ENCODE measurements at places on chromosomes 13 and 19.

- no peak for DNase-seq
Measured at GRCh38 chr19:46201454-46202310, 27.9 kb upstream of the IGFL1 start.

DNA sequence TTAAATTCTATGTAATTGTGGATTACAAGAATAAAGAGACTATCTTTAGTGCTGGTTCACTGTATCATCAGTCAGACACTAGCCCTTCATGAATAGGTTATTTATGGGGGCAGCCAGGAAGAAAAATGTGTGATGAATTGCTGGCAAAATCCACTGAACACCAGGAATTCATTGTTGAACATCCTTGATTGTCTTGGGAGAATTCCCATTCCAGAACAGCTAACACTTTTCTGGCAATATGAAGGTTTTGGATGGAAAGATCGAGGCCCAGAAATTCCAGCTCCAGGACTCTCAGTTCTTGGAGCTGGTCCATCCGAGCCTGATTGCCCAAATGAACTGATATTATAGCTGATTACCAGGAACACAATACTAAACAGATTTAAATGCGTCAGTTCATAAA lies 11.5 kb upstream of the SPART start:
- no peak for DNase-seq

- DNase-seq = peak; percentile 67
Measured at GRCh38 chr19:13163609-13164342, 13.6 kb downstream of the IER2 start.

DNA sequence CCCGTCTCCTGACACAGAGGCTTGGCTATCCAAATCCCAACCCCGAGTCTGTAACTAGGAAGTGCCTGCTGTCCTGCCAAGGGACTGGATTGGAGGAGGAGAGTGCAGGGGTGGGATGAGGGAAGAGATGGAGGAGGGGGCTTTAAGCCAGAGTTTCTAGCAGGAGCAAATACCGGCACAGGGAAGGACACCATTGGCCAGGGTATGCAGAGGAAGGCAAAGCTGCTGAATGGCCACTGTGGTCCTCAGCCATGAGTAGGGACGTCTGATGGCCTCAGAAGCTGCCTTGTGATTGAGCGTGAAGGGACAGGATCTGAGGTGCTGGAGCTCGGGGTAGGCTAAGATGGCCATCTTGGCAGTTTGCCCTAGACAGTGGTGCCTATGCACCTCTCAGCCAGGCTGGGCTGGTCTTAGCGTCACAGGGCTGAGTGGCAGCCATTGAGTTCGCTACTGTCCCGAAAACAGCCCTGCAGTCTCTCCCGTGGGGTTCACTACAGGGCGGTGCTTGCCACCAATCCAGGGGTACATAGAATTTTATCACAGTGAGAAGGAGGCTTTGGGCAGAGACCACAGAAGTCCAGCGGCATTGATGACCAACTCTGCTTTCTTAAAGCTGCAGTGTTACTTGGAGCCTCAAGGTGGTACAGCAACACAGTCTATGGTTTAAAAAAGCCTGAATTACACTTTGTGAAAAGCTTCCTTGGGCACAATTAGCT lies 61.8 kb downstream of the AKAP11 start:
- DNase-seq = no peak

DNA sequence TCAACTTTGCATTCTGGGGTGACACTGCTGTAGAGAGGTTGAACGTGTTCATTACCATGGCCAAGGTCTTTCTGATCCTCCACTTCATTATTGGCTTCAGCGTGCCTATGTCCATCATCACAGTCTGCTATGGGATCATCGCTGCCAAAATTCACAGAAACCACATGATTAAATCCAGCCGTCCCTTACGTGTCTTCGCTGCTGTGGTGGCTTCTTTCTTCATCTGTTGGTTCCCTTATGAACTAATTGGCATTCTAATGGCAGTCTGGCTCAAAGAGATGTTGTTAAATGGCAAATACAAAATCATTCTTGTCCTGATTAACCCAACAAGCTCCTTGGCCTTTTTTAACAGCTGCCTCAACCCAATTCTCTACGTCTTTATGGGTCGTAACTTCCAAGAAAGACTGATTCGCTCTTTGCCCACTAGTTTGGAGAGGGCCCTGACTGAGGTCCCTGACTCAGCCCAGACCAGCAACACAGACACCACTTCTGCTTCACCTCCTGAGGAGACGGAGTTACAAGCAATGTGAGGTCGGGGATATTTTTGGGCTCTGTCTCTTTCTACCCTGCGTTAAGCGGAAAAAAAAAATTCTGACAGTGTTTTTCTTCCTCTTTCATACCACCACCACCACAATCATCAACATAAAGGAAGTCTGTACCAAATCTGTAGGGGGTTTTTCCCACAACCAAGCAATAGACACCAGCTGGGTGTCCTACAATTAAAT lies 29.5 kb downstream of the FPR3 start:
- DNase-seq = no peak

- no peak for DNase-seq
Measured at GRCh38 chr13:31686670-31687425, 52.5 kb upstream of the RXFP2 start.

DNA sequence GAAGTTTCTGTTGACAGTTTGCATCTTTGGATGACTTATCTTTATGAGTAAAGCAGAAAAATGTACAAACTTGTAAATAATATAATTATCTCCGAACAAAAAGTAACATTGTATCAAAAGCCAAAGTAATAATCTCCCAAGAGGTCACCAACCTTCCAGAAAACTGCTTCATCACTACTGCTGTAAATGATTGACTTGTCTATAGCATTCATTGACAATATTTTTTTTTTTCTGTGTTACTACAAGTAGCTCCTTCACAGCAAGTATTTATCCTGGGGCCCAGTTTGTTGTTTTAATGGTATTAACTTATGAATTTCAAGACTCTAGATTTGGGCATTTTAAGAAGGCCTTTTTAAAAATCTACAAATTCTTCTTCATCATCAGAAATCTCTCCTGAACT lies 242.4 kb downstream of the KLF12 start:
- no peak for DNase-seq

DNA sequence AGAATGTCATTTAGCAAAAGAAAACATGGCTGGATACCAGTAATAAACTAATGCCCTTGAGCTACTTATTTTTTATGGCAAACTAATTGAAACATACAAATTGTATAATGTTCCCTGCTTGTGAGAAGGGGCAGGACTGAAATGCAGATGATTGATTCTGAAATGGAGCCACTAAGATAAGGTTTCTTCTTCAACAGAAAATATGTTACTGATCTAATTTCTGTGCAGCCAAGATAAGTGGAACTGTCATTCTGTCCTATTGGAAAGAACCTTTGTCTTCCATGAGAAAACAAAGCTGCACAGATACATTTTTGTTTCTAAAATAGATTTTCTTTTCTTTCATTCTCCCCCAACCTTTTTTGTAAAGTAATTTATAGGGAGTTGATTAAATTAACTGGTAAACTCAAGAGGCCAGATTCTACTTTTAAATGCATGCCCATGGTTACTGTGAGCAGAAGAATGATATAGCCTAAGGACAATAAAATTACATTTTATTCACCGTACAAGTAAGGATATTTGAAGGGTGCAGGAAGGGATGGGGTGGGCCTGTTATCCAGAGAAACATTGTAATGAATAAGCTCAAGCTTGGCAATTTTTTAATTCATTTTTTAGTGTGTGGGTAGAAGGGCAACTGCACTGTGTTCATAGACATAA lies 39.9 kb downstream of the STARD13 start:
- DNase-seq = no peak

GRCh38 chr13:64801768-64802167 lies 2428.4 kb downstream of the PCDH9 start:
- DNase-seq = no peak

GRCh38 chr13:35473206-35473775 lies 3.2 kb downstream of the MAB21L1 start:
- DNase-seq = no peak

DNA sequence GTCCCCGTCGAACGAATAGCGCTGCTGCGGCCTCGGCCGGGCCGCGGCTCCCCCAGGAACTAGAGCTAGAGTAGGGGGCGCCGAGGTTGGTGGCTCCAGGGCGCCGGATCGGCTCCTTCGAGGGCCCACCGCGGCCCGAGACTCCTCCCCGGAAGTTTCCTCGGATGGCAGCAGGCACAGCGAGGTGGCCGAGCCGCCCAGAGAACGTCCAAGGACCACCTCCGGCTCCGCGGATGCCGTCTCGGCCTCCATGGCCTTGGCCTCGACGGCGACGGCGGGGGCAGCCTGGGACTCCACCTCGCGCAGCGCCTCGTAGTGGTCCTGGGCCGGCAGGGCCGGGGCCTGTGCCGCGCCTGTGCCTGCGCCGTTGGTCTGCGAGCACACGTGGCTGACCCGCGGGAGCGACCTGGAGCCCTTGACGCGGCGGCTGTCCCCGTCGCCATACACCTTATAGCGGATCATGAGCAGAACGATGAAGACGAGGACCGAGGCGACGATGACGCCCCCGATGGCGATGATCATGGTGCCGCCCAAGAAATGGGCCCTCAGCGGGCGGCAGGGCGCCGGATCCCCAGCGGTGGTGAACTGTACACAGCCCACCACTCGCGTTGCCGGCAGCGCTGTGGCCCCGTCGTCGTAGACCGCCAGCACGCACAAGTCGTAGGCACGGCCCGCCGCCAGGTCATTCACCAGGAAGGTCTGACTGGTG lies 11.8 kb downstream of the IFNL1 start:
- no peak for DNase-seq

DNA sequence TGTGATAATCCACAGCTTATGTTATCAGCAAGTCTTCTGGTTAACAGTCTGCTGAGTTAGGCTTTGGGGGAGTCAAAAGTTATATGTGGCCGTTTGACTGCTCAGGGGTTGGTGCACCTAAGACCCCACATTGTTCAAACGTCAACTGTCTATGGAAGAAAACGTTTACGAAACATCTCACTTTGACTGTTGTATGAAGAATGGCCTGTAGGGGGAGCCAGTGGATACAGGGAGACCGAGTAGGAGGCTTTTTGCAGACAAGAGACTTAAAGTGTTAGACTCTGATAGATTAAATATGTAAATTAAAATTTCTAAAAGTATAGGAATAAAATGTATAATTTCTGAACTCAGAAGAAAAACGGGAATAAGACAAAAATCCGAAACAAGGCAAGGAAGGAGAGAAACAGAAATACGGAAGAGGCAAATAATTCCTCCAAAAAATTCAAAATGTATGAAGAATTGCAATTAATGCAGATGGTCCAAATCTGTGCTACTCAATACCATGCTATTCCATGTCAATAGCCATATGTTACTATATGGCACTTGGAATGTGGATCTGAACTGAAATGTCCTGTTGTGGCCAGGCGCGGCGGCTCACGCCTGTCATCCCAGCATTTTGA lies 37.8 kb downstream of the TNFSF14 start:
- peak; percentile 73 for DNase-seq

GRCh38 chr19:3383121-3383722 lies 16.8 kb downstream of the NFIC start:
- no peak for DNase-seq

- no peak for DNase-seq
Measured at GRCh38 chr13:58955546-58956385, 1208.0 kb downstream of the DIAPH3 start.

- DNase-seq = no peak
Measured at GRCh38 chr19:38070573-38070972, 153.4 kb downstream of the DPF1 start.

DNA sequence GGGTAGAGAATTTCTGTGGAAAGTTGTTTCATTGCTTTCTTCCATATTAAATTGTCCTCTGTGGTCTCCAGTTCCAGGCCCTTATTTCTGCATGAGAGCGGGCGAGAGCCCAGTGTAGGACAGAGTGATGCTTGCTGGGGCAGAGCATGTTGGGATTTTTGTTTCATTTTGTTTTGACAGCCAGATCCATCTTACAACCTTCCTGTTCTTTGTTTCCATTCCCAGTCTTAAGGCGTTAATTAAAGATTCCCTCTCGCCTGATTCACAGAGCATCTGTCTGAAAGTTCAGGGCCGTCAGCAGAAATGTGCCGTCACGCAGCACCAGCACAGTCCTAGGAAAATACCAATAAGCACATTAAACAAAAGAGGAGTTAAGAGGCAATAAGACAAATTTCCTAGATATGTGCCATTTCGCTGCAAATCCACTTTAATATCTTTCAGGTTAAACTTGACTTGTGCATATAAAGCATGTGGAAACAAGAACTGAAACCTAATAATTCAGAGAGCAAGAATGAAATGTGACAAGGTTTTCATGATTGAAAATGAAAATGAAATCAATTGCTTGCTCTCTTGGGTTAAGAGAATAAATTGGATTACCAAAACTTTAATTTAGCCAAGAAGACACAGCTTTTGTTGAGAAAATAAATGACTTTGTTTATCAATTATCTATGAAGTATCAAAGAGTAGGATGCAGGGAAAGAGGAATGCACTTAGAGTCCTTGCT lies 210.7 kb upstream of the SLC10A2 start:
- no peak for DNase-seq

- DNase-seq = peak; percentile 46
Measured at GRCh38 chr13:44331446-44331845, 42.2 kb upstream of the SERP2 start.

GRCh38 chr13:85321734-85322133 lies 477.5 kb downstream of the SLITRK6 start:
- DNase-seq = no peak

- DNase-seq = peak; percentile 21
Measured at GRCh38 chr13:32829676-32830335, 186.4 kb upstream of the KL start.

- DNase-seq = peak; percentile 84
Measured at GRCh38 chr13:19957320-19958154, 990 bp upstream of the ZMYM2 start.

- DNase-seq = no peak
Measured at GRCh38 chr13:44854313-44855060, 134.8 kb downstream of the NUFIP1 start.

DNA sequence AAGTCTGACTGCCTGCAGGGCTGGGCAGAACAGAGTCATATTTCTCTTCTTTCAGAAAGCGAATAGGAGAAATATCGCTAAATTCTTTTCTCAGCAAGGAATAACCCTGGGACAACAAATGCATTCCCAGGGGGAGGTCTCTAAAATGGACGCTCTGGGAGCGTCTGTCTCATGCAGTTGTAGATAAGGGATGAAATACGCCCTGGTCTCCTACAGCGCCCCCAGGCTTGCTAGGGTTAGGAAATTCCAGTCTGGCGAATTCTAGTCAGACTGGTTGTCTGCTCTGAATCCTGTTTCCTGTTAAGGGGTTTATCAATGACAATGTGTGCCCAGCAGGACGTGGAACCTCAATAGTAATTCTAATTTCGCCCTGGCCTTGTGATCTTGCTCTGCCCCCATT lies 1214.1 kb downstream of the DIAPH3 start:
- DNase-seq = no peak

GRCh38 chr19:18457483-18458331 lies 19.8 kb upstream of the ISYNA1 start:
- DNase-seq = no peak

- peak; percentile 70 for DNase-seq
Measured at GRCh38 chr19:10112895-10113591, 1.6 kb downstream of the P2RY11 start.

DNA sequence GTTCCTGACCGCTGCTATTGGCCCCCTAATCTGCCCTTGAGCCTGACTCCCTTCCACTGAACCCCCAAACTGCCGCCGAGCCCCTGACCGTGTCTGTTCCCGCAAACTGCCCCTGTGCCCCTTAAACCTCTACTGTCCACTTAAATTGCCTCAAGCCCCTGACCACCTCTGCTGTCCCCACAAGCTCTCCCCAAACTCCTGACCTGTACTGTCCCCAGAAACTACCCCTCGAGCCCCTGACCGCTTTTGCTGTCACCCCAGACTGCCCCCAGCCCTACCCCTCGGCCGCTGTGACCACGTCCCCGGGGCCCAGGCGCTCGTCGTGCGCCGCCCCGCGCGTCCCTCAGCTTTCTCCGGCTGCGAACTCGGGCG lies 382 bp downstream of the ZNF77 start:
- DNase-seq = no peak

GRCh38 chr13:50552424-50552966 lies 291.0 kb downstream of the DLEU7 start:
- no peak for DNase-seq

Measured in stimulated activated CD4-positive, alpha-beta T cell treated with anti-CD3 and anti-CD28 coated beads, Interleukin-1b, Interleukin-23, amount 100 ng/mL, for 48 hours (primary cell).